ENCODE measurements at places on chromosomes 3 and 15. TPM values are rescaled to one million over a fixed set of nuclear protein-coding genes. Genes with fewer than 3 reads are reported as not detected.

Gene CISH
- 308 TPM for total RNA-seq

Gene CASR
- not detected for total RNA-seq

Gene SLC30A4
- 1.7 TPM for total RNA-seq

Gene XIRP1
- 2.5 TPM for total RNA-seq

Gene SLC51A
- total RNA-seq, result not detected

Gene RTP3
- not detected for total RNA-seq

Gene HEG1
- 24.5 TPM for total RNA-seq

Gene CNTN3
- total RNA-seq, result not detected

Gene PP2D1
- total RNA-seq, result not detected

Gene GALNT15
- not detected for total RNA-seq

Gene RBMS3
- total RNA-seq, result 2.3 TPM

Gene LRCH3
- total RNA-seq, result 43.8 TPM

Gene TEX55
- not detected for total RNA-seq

Gene DZIP1L
- total RNA-seq, result not detected

Measured in activated CD8-positive, alpha-beta T cell treated with anti-CD3 and anti-CD28 coated beads for 36 hours (primary cell).